ENCODE measurements at places on chromosomes 4 and X.
A peak's percentile ranks its signal among the peaks of the same experiment; 100 is the strongest.

- DNase-seq, result no peak
- H3K4me3 ChIP-seq, result no peak overlapping the region
- no peaks in the 10 kb centered on the region for H3K27me3 ChIP-seq
Observed at GRCh38 chrX:54721424-54721823, 76.6 kb downstream of the ITIH6 start.

DNA sequence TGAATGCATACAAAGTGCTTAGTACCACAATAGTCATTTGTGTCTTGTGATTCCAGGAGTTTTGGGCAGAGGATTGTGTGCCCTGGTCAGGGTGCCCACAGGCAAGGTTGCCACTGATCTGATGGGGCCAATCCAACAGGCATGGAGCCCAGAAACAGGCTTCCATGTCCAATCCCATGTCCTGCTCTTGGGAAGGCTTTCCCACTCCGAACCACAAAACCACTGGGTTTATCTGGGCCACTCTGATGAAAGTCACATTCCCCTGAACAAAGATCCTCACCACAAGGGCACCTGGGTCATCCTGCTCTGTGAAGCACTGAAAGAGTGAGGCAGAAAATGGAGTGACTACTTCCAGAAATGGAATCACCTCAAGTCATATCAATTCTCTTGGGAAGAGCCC, 96.9 kb downstream of the MAMLD1 start:
- H3K27me3 ChIP-seq, result no peaks in the 10 kb centered on the region
- no peak overlapping the region for H3K27ac ChIP-seq
- H3K36me3 ChIP-seq, result no peaks in the 10 kb centered on the region
- no peaks in the 10 kb centered on the region for H3K4me1 ChIP-seq

DNA sequence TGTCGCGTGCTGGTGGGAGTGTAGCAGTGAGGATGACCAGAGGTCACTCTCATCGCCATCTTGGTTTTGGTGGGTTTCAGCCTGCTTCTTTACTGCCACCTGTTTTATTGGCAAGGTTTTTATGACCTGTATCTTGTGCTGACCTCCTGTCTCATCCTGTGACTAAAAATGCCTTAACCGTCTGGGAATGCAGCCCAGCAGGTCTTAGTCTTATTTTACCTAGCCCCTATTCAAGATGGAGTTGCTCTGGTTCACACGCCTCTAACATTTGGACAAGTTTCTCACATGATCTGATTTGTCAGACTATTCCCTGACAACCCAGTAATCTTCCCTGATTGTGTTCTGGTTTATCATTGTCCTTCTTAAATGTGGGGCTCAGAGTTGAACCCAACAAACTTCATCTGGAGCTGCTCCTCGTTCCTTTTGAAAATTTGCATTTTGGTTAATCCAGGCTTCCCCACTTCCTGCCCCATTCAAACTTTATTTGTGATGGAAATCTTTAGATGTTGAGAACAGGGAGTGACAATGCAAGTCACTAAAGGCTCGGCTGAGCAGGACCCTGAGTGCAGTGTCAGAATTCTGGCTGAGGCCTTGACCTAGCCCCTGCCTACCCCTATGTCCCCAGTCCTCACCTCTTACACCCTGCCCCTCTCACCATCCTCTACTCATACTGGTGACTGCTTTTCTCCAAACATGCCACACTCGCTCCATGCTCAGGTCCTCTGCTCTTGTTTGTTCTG, 226.8 kb downstream of the STIM2 start:
- H3K4me3 ChIP-seq, result no peak overlapping the region
- no peak for DNase-seq
- no peaks in the 10 kb centered on the region for H3K36me3 ChIP-seq
- peaks cover 14% of the 10 kb centered on the region for H3K27me3 ChIP-seq
- no peaks in the 10 kb centered on the region for H3K4me1 ChIP-seq
- H3K27ac ChIP-seq, result no peak overlapping the region

- H3K27me3 ChIP-seq, result no peaks in the 10 kb centered on the region
- H3K4me1 ChIP-seq, result no peaks in the 10 kb centered on the region
- no peak for DNase-seq
Observed at GRCh38 chr4:138972956-138973801, 42.4 kb upstream of the NOCT start.

GRCh38 chr4:159173886-159174285, 71.0 kb downstream of the RAPGEF2 start:
- no peaks in the 10 kb centered on the region for H3K36me3 ChIP-seq
- no peak overlapping the region for H3K4me3 ChIP-seq
- no peaks in the 10 kb centered on the region for H3K27me3 ChIP-seq
- H3K4me1 ChIP-seq, result peaks cover 11% of the 10 kb centered on the region
- DNase-seq, result no peak

- peak overlapping the region; percentile 73 for H3K27ac ChIP-seq
- DNase-seq, result no peak
- peaks cover 20% of the 10 kb centered on the region for H3K4me1 ChIP-seq
- no peaks in the 10 kb centered on the region for H3K27me3 ChIP-seq
Observed at GRCh38 chr4:142416121-142416520, 430.0 kb downstream of the INPP4B start.

- H3K4me3 ChIP-seq, result no peak overlapping the region
- H3K36me3 ChIP-seq, result no peaks in the 10 kb centered on the region
- DNase-seq, result no peak
- H3K4me1 ChIP-seq, result no peaks in the 10 kb centered on the region
- no peak overlapping the region for H3K27ac ChIP-seq
- no peaks in the 10 kb centered on the region for H3K27me3 ChIP-seq
Observed at GRCh38 chr4:19579608-19580007, 672.1 kb upstream of the SLIT2 start.

DNA sequence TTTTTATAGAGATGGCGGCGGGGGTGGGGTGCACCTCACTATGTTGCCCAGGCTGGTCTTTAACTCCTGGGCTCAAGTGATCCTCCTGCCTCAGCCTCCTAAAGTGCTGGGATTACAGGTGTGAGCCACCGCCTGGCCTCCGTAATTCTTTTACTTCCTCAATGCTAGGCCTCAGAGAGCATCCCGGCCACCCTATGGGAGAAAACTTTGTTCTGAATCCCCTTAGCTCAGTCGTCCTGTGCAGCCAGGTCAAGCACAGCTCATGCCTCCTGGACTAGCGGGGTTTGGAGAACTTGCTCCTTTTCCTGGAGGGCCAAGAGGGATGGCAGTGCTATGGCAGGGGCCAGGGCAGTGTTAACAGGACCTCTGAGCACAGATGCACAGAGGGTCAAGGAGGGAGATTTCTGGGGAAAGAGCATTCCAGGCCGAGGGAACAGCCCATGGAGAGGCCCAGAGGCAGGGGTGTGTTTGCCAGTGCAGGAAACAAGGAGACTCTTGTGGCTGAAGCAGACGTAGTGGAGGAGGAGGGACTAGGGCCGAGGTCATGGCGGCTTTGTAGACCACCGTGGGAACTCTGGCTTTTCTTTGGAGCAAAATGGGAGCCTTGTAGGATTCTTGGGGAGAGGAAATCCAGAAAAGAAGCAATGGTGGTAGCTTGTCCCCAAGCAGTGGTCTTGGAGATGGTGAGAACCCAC, 9.8 kb upstream of the TNIP2 start:
- H3K36me3 ChIP-seq, result no peaks in the 10 kb centered on the region
- no peak overlapping the region for H3K4me3 ChIP-seq
- no peaks in the 10 kb centered on the region for H3K27me3 ChIP-seq
- peaks cover under 1% of the 10 kb centered on the region for H3K4me1 ChIP-seq
- no peak overlapping the region for H3K27ac ChIP-seq
- no peak for DNase-seq

GRCh38 chr4:5772528-5773270, 61.7 kb downstream of the EVC start:
- H3K36me3 ChIP-seq, result peaks cover 53% of the 10 kb centered on the region
- peaks cover 20% of the 10 kb centered on the region for H3K4me1 ChIP-seq
- DNase-seq, result no peak
- H3K4me3 ChIP-seq, result no peak overlapping the region
- H3K27me3 ChIP-seq, result no peaks in the 10 kb centered on the region

Data from RWPE2 (cell line).